SW480 (cell line): ENCODE measurements at places on chromosomes 12 and 14.

DNA sequence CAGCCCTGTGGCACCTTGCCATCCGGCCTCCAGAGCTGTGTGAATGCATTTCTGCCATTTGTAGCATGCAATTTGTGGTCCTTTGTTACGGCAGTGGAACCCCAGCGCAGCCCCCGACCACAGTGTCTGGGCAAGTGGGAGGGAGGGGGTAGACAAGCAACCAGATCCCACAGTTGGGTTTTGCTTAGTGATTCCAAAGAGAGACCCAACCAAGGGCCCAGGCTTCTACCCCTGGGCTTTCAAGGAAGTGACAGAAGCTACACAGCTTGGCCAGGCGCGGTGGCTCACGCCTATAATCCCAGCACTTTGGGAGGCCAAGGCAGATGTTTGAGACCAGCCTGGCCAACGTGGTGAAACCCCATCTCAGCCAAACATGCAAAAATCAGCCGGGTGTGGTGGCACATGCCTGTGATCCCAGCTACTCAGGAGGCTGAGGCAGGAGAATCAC lies 17.8 kb downstream of the ZBTB42 start:
- no peak for DNase-seq

- no peak for DNase-seq
These were observed 25.4 kb downstream of the DPF3 start for GRCh38 chr14:72868500-72868899.

- DNase-seq: no peak
These were observed 13.2 kb upstream of the TSPAN11 start for GRCh38 chr12:30913323-30913722.

- DNase-seq: no peak
These were observed 68.0 kb upstream of the AMIGO2 start for GRCh38 chr12:47147739-47148138.

GRCh38 chr14:25411781-25412757 lies 362.1 kb upstream of the STXBP6 start:
- peak; percentile 14 for DNase-seq

GRCh38 chr12:42255866-42256261 lies 17.8 kb upstream of the YAF2 start:
- no peak for DNase-seq

DNA sequence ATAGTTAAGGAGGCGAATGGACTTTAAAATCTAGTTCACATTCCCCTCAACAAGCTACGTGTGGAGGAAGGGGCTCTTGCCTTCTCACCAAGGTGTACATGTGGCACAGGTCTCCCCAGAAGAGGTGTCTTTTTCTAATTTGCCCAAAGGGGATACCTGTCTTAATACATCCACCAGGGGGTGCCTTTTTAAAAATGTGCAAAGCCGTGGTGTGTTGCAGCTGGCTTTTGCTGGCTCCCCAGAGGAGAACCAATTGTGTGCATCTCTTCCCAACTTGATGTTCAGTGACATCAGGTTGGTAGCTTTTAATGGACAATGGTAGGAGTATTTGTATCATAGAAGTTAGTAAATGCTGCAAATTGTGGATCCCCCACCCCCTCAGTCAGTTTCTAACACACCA lies 33.8 kb downstream of the CREBL2 start:
- peak; percentile 34 for DNase-seq

DNA sequence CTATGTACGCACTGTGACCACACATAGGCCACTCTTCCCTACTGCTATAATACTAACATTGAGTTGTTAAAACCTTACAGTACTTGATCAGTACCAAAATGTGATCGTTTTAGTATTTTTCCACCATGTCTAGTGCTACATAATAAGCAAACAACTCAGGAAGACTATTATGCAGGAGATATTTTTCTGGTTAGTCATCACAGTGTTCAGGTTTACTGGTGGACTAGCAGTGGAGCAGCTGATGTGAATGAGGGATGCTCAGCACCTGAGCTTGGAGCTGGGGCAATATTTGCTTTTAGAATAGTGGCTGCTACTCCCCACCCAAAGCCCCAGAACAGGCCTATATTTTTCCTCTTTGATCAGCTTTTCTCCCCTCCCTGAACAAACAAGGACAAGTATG lies 513.1 kb downstream of the KCNH5 start:
- DNase-seq: no peak

GRCh38 chr14:55899531-55899930 lies 218.7 kb upstream of the PELI2 start:
- DNase-seq: no peak

DNA sequence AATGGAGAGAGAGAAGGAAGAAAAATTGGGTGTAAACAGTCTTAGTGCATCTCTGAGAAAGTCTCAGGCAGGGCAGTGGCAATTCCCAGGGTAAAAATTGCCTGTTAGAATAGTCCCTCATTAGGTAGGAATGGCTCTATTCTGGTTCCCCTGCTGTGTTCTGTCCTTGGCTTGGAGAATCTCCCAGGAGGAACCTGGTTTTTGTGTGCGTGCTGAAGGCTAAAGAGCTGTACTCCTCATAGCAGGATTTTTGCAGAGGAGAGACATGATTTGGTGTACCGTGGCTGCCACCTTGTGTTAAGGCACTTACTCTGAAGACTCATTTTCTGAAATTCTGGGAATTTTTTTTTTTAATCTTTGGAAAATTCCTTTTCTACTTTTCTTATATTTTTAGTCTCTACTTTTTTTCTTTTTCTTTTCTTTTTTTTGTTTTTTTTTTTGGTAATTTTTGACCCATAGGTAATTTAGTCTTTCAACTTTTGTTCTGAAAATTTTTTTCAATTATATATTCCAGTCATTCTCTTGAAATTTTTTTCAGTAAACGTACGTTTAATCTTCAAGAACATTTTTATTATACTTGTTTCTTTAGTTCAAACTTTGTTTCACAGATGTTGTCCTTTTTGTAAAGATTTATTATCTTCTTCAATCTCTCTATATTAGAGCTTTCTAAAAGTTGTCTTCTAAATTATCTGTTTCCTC lies 63.8 kb downstream of the FBXO33 start:
- DNase-seq: peak; percentile 48

- no peak for DNase-seq
These were observed 34.2 kb downstream of the NT5DC3 start for GRCh38 chr12:103806803-103807202.

DNA sequence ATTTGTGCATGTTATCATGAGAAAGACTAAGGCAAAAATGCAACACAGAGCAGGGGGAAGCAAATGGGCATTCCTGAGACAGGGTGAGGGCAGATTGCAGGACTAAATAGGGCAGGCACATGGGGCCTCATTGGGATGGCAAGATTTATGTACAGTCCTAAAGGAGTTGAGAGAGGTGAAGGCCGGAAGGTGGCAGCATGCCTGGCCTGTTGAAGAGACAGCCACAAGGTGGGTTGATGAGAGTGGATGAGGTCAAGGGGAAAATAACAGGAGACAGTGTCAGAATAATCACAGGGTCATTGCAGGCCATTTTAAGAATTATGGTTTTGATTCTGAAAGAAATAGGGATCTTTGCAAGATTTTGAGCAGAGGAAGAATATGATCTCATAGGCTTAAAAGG lies 21.0 kb downstream of the PAH start:
- DNase-seq: no peak

DNA sequence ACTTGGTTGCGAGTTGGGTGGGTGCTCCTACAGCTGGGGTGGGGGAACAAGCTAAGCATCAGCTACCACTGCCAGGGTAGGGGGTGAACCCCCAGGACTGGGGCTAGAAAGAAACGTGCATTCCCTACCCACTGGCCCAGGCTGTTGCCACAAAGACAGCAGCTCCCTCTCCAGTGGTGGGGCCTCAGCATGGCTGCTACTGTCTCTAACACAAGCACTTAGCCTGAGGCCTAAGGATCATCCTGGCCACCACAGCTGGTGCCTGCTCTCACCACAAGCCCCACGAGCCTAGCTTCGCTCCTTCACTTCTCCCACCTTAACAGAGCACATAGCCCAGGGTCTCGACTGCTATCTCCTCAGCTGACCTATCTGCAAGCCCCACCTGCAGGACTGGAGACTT lies 18.9 kb downstream of the SLC25A21 start:
- DNase-seq: no peak

DNA sequence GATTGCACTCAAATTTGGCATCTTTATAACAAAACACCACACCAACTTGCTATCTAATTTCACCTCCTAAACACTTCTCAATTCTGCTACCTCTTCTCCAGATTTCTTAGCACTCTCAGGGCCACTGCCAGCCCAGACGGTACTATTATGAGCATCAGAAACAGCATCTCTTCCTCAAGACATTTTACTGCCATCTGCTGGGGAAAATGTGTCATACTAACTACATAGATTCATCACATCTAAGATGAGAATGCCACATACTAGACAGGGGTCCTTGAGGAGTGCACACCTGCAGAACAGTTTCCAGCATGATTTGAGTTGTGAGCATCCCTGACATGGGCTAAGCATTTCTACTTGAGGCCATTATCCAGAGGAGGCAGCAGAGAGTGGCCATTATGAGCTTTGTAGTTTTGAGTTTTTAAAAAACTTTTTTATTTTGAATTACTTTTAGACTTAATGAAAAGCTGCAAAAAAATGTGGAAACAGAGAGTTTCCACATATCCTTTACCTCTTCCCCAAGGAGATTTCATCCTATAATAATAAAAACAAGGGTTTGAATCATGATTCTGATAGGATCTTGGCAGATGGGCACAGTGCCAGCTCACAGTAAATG lies 15.1 kb upstream of the GRIP1 start:
- peak; percentile 42 for DNase-seq

DNA sequence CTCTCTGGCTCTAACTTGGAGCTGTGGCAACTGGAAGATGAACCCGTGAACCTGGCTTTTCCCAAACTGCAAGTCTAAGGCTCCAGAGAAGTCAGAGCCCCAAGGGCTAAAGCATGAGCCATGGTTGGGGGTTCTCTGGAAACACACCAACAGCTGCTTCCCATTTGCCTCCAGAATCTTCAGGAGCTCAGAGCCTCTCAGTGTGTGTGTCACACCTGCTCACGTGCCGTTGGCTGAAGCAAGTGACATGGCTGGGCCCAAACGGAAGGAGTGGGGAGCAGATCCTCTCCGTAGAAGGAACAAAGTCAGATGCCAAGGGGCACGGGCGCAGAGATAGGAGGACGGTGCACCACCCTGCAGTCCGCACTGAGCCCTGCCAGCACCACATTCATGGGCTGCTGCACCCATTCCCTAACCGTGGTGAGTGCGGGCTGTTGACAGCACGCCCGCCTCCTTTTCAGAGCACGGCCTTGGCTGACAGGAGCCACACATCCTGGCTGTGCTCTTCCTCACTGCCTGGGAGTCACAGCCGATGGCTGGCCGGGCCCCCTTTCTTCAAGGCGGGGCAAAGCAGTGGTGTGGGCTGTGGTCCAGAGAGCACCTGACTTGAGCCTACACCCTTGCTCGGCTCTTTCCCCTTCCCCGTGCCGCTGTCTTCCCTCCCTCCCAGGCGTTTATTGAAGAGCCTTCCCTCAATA lies 16.6 kb upstream of the TRAF3 start:
- DNase-seq: no peak

GRCh38 chr14:92460916-92461579 lies 52.5 kb upstream of the RIN3 start:
- DNase-seq: no peak

GRCh38 chr14:68689511-68689910 lies 103.4 kb downstream of the ZFP36L1 start:
- DNase-seq: no peak

DNA sequence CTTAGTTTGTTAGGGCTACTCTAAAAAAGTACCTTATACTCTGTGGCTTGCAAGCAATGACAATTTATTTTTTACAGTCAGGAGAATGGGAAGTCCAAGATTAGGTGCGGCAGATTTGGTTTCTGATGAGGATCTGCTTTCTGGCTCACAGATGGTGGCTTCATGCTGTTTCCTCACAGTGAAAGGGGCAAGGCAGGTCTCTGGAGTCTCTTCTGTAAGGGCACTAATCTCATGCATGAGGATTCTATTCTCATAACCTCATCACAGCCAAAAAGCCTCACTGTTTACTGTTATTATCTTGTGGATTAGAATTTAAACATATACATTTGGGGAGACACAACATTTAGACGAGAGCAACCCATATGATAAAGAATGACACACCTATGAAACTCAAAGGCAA lies 1957.4 kb upstream of the SEL1L start:
- no peak for DNase-seq

DNA sequence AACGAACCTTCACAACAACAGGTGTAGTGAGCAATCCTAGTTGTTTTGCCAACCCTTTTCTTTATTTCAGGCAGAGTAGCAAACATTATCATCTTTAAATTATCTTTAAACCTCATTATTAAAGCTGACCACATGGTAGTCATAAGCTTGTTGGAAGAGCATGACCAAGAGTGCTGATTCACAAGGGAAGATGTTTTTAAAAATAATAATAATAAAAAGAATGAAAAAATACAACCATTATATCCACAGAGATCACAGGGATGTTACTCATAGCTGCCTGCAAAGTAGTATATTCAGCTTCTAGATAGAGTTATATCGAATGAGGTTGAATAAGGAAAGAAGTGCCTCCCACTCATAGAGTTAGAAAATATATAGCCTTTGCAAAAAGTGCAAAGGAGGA lies 101.0 kb upstream of the FLRT2 start:
- DNase-seq: no peak

DNA sequence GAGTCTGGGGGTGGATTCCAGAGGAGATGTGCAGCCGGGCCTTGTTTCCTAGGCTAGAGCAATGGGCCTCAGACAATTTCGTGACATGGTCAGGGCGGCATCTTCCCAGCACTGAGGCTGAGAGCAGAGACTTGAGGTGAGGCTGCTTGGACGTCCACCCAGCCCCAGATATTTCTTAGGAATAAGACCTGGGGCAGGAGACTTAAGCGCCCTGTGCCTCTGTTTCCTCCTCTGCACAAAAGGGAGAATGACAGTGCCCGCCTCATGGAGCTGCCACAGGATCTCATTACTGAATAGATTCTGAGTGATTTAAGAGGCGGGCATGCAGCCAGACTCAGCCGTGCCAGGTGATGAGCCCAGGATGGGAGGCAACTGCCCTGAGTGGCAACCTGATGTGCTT lies 297.9 kb upstream of the SFSWAP start:
- no peak for DNase-seq

DNA sequence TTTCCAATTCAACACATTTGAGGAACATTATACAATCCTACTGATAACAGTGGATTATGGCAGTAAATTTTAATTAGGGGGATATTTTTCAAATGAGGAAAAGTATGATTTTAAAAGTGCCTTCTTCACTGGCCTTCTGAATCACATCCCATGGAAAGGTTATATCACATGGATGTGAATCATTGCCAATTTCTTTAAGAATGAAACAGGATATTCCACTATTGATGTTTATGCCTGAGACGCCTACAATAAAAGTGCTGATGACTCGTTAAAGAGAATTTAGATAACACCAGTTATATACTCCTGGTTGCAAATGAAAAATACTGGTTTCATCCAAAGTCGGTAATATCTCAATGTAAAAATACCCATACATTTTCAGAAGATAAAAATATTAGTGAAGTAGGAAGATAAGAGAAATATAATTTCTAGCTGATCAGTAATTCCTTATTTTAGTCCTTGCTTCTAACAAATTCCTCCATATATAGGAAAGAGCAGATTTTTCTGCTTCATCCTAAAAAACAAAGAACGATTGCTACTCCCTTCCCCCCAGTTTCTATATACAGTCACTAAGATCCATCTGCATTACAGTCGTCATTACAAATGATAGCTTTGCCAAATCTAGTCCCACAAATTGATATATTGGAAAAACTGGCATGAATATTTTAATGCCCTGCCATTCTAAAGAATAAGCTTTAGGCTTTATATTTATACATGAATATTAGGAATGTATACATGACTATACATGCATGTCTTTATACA lies 139.5 kb upstream of the SOX5 start:
- DNase-seq: no peak
